ENCODE measurements at places on chromosomes 1 and 21.
A peak's percentile ranks its signal among the peaks of the same experiment; 100 is the strongest.

DNA sequence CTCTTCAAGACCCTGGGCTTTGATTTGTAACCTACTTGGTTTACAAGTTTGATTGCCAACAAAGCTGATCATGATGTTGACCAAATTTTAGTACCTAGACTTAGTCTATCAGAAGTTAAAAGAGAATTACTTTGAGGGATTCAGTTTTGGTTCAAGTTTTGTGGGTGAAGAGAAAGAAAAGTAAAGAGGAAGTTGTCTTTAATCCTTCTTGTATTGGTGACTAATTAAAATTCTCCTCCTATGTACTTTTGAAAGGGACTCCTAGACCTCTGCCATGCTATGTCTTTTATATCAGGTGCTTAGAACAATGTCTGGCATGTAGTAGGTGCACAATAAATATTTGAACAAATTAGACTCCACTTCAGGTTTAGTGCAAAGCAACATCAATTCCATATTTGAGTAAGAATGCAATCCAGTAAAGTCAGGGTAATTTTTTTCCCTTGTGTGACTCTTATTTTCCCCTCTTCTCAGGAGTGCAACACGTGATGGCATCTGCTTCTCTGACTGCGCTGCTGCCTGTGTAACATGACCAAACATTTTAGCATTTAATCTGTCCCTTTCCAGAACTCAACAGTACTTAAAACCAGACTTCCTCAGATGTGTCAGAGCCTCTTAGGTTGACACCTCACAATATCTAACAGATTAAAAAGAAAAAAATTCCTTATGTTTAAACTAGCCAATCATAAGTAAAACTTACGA, 41.1 kb upstream of the KCNQ4 start:
- DNase-seq = peak; percentile 17

DNA sequence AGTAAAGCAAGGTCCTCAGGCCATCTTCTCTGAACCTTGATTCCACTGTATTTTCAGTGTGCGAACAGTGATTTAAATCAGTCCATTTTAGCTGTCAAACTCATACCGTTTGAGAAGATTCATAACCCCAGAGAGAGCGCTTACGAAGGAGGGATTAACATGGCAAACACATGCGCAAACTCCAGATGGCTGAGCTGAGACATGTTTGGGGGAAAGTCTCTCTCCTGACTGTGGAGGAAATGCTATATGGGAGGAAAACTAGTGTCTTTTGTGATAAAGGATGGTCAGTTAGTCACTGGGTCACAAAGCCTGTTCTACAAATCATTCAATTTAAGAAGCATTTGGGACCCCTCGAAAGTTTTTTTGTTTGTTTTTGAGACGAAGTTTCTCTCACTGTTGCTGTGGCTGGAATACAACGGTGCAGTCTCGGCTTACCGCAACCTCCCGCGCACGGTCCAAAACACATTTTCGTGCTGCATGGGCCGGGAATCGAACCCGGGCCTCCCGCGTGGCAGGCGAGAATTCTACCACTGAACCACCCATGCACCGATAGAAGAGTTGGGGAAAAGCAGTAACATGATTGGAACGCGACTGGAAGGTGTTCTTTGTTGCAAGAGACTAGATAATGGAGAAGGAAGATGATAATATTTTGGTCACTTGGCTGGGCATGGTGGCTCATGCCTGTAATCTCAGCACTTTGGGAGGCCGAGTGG, 58.4 kb upstream of the CXADR start:
- peak; percentile 96 for DNase-seq

DNA sequence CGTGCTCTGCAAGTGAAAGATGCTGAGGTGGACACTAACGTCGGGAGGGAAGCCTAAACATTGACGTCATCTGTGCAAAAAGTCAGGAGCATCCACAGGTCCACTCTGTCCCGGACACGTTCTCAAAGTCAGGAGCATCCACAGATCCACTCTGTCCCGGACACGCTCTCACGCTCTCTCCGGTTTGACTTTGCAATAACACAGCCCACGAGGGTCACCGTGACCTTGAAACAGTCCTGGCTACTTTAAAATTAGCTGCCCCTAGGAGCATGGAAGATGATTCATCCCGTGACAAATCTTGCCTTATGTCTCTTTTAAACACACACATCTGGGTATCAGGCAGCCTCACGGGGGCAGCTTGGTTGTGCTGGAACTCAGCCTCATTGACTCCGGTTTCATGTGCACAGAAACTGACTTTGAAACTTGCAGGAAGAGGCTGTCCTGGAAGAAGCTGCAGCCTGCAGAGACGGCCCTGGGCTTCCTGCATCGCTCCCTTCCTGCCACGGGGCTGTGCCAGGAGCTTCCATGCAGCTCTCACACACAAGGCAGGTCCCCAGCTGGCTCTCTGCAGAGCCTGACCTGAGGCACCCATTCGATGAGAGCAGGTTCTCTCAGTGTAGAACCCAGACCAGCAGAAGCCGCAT, 18.1 kb upstream of the COL18A1 start:
- peak; percentile 90 for DNase-seq

DNA sequence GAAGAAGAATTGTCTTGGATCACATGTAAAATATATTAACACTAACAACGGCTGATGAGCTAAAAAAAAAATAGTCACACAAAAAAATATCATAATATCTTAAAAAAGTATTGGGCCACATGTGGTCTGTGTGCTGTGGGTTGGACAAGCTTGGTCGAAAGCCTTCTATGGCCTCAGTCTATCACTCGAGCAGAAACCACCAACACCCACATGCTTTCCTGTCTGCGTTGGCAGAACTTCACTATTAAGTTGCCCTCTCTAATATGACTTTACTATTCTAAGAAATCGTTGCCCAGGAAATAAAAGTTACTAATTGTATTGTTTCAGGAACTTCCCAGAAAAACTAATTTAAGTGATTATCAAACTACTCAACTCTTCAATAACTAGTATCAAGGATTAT, 28.2 kb upstream of the ETS2 start:
- no peak for DNase-seq

DNA sequence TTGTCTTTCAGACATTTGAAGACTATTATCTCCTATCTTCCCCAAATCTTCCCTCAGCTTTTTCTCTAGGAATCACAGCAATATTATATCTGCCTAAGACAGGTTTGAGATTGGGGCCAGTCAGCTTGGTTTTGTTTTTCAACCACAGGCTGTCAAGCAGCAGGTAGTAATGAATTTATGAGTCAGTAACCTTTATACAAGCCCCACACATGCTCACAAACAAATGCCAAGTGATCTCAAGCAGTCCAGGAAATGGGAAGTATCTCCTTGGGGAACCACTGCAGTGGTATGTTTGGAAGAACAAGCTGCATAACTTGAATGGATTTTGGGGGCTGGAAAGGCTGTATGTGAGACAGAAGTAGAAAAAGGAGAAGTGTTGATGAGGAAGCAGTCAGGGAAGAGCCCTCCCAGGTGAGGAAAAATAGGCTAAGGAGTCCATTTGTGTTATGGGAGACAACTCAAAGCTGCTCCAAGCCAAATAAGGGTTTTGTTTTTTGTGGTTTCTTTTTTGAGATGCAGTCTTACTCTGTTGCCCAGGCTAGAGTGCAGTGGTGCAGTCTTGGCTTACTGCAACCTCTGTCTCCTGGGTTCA, 2.1 kb downstream of the DHDDS start:
- no peak for DNase-seq

DNA sequence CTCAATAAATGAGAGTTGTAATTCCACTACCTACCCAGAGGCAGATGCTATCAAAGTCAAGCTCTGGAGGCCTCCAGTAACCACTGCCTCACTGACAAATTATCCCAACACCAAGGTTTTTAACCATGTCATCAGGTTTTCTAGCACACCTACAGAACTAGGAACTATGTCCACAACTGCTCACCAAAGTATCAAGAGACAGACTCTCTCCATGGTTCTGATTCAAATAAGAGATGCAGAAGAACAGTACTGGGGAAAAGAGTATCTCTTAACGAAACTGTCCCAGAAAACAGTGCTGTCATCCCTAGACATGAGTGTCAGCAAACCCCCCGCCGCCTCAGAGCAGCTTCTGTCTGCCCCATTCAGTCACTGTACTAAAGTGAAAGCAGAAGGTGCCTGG, 301.7 kb downstream of the OMA1 start:
- no peak for DNase-seq

- no peak for DNase-seq
Observed at GRCh38 chr1:228404107-228404720, 2.4 kb downstream of the TRIM11 start.

DNA sequence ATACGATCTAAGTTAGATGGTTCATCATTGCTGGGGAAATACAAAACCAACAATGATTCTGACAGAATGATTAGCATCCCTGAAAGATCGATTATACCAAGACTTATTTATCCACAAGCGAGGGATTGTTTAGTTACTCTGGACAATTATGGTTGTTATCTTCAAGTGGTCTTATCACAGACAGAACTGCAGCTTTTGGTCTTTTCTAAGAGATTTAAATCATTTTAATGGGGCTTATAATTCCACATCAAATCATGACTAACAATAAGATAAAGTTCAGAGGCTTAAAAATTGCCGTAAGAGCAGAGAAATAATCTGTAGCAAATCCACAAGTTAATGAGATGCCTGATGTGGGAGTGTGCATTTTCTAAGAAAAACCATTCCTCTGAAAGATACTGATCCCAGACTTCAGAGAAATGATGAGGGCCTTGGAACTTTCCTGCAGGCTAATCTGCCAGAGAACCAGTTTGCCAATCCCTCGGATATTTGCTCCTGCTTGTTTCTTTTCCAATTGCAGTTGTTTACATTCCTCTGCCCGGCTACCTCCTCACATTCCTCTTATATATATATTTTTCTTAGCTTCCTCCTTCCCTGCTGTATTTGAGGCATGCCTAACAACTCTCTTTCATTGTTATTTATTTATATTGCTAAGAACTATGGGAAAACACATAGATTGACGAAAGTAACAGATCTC, 134.8 kb downstream of the BACH1 start:
- no peak for DNase-seq

GRCh38 chr1:106225403-106225802, 831.1 kb upstream of the PRMT6 start:
- DNase-seq = no peak

DNA sequence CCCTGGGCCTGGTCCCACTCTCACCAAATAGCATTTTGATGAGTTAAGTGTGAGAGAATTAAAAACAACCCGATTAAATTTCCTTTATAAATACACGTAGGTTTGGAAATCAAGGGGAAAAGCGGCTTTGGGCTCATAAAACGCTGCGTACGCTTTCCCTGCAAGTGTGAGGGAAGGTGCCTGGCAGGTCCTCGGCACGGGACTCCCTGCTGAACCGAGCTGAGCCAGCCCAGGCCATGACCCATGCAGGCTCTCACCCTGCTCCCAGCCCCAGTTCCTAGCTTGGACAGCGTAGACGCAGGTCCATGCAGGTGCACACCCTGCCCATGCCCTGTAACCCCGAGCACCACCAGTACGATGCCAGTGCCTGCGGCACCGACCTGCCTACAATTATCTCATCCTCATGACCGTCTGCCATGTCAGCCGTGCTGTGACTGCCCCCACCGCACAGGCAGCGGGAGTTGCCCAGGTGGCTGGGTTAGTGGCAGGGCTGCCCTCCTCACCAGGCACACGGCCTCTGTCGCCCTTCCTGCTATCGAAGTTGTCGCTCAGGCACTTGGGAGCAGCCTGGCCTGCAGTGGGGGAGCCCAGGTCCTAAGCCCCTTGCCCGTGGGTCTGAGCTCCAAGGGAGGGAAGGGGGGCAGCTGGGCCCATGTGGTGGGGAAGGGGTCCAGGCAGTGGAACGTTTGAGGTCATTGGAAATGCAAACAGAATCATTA, 41.0 kb upstream of the ACTRT2 start:
- DNase-seq = no peak

GRCh38 chr1:152227310-152227928, 3.4 kb upstream of the HRNR start:
- DNase-seq = no peak

GRCh38 chr1:18951818-18952391, 4.6 kb downstream of the IFFO2 start:
- DNase-seq = no peak

DNA sequence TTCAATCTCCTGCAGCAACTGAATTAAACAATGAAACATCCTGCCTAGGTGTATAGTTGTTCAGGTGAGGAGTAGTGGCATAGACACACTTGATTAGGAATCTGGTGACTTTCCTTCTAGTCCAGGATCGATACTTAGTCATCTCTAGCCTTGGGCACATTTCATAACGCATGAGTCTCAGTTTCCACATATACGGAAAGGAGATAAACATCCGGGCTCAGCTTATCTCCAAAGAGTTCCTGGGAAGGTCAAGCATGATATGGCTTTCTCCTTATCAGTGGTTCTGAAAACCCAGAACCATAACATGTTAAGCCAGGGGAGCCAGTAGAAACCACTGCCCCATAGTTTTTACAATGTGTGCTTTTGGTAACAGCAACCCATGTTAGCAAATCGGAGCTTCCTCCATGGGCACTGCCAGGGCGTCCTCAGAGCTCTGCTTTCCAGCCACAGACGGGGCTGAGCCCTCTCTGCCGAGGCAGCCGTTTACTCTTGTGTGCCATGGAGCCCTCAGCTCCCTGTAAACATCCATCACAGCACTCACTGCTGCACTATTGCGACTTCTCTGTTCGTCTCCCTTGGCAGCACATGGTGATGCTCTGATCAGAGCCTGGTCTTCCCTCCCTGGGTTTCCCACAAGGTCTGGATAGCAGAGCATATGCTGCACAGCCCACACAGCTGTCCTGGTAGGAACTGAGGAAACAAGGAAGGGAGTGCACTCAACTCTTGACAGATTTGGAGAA, 34.6 kb downstream of the RUNX1 start:
- no peak for DNase-seq

DNA sequence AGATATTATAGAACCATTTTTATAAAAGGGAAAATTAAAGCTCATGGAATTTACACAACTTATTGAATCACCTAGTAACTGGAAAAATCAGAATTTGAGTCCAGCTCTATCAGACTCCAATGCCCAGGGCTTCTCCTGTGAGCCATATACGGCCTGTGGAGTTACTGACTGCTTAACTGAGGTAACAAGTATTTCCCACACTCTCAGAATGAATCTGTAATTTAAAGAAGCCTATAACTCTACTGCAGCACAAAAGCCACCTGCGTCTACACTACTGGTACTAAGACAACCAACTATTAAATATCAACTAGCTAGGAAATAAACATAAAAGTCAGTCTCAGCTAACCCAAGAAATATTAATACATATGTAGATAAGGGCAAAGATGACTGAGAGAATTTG, 29.4 kb downstream of the SMYD3 start:
- DNase-seq = no peak

DNA sequence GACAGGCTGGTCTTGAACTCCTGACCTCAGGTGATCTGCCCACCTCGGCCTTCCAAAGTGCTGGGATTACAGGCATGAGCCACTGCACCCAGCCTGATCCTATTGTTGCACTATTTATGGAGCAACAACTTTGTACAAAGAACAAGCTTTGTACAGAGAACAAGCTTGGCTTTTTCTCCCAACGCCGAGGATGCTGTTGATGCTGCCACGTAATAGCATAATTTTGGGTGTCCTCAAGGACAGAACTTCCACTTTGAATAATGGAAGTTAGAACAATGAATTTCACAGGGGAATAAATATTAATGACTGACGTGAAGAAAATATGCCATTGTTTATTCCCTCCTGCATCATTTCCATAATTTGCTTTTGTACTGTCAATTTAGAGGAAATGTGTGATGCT, 12.8 kb upstream of the RBP7 start:
- no peak for DNase-seq

GRCh38 chr21:31708541-31708940, 23.4 kb downstream of the SCAF4 start:
- DNase-seq = no peak

GRCh38 chr1:229596925-229597699, 28.8 kb downstream of the TAF5L start:
- peak; percentile 42 for DNase-seq
